HEK293T (cell line): ENCODE measurements at places on chromosomes 13 and 19.

- DNase-seq, result peak; percentile 9
Observed at GRCh38 chr13:113187263-113187669, 21.2 kb downstream of the PCID2 start.

GRCh38 chr19:31262725-31263191, 86.5 kb downstream of the TSHZ3 start:
- DNase-seq, result no peak

GRCh38 chr13:101925731-101926130, 473.3 kb downstream of the ITGBL1 start:
- DNase-seq, result no peak

DNA sequence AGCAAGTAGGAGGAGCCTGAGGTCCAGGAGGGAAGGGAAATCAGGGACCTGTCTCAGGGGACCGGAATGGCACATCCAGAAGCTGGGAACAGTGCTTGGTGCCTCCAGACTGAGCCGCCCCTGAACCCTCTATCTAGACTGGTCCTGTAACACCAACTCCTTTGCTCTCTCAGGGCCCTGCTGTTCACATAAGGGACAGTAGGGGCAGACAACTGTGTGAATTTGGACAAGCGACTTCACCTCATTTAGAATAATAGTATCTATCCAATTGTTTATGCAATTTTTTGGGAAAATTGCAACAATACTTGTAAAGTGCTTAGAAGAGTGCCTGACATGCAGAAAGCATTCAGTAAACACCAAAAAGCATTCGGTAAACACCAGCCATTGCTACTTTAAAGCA, 14.0 kb downstream of the SYMPK start:
- DNase-seq, result no peak

DNA sequence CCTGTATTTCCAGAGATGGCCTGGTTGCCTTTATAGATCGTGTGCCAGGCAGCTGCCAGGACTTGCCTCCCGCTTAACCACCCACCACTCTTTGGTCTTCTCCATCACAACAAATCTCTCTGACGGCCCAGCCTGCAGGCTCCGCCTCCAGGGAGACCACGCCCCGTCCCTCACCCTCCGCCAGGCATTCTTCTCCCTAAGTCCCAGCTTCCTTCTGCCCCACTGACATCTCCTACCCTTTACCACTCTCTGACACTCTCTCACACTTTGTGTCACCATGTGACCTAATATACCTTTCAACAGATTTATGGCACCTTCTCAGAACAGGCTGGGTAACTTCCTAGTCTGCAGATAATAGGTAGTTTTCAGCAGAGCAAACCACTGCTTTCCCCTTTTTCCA, 95.1 kb downstream of the CAB39L start:
- no peak for DNase-seq

DNA sequence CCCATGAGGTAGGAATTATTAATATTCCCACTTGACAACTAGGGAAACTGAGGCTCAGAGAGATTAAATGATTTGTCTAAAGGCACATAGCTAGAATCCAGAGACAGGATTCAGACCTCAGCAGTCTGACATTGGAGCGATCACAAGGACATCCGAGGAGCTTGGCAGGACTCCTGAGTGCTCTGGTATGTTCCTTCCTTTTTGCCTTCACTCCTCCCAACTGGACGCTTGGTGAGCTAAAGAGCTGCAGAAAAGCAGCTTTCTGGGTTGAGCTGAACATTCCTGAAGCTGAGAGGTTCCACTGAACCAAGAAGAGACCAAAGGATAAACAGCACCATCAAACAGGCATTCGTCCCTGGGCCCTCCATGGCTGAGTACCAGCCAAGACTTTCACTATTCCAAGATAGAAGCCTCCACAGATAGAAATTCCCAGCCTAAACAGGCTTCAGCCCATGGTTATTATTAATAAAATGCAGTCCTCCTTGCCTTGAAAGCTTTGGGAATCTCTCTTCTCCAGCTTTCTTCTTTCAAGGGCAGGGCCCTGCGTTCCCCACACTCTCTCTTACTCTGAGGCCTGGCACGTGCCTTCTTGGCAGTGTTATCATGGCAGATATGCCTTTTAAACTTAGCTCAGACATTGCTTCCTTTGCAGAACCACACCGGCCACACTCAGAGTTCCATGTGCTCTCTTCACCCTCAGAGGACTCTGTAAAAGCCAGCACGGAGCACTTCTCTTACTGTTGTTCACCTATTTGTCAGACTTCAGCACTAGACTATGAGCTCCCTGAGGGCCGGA, 97.1 kb downstream of the CYSLTR2 start:
- DNase-seq, result no peak

GRCh38 chr13:77811381-77811780, 107.2 kb downstream of the EDNRB start:
- DNase-seq, result no peak

DNA sequence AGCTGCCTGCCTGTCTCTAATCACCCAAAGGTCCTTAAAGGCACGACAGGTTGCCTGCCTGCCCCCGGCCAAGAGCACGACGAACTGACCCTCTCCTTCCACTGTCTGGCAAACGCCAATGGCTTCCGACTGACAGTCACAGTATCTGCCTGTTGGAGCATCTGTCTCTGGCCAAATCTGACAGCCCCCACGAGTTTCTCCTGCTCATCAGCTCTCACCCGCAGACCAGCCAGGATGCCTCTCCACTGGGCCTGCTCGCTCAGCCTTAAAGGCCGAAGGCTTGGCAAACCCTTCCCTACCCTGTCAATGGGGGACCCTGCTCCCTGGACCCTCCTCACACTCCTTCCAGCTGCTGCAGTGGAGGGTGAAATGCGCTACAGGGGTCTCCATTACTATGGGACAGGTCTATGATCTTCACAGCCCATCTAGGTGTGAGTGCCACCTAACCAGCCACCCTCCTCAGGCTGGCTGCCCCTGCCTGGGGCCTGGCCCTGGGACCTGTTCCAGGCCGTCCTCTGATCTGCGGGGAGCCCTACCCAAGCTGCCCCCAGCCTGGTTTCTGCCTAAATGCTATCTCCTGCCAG, 932 bp downstream of the FAM83E start:
- no peak for DNase-seq

GRCh38 chr19:13839938-13840304, 37.0 kb upstream of the NANOS3 start:
- no peak for DNase-seq

GRCh38 chr13:109389892-109390345, 396.5 kb downstream of the IRS2 start:
- DNase-seq, result no peak

- no peak for DNase-seq
Observed at GRCh38 chr13:39909634-39910033, 254.2 kb downstream of the COG6 start.

DNA sequence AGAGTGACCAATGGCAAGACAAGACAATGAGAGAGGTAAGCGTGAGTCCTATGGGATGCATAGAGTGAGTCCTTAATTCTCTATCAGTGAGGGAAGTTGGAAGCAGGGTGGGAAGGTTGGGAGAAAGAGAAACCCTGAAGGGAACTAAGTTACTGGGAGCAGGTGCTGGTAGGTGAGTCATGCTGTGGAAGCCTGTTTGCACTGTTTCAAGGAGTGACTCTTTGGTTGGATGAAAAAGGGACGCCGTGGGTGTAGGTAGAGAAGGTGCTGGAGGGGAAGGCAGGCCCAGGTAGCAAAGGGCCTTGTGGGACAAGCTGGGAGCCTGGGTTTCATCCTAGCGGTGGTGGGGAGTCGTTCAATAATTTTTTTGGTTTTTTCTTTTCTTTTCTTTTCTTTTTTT, 21.9 kb downstream of the IGFL1 start:
- DNase-seq, result no peak

DNA sequence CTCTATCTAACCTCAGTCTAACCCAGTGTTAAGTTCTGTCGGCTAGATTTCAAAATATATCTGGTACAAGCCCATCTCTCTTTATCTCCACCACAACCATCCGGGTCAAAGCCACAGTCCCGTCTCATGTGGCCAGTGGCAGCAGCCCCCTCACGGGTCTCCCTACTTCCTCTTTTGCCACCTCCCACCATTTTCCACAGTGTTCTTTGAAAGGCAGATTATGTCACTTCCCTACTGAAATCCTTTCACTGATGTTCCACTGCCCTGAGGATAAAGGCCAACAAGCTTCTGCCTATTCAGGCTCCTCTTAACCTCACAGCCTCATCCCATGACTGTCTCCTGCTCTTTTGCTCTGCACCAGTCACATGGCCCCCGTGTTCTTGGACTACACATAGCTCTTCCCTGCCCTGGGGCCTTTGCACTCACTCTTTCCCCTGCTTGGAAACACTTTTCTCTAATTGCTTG, 117.2 kb downstream of the UBL3 start:
- no peak for DNase-seq

- DNase-seq, result no peak
Observed at GRCh38 chr13:109977212-109977968, 191.0 kb upstream of the IRS2 start.

GRCh38 chr19:36093687-36094086, 17.3 kb upstream of the OVOL3 start:
- DNase-seq, result no peak

DNA sequence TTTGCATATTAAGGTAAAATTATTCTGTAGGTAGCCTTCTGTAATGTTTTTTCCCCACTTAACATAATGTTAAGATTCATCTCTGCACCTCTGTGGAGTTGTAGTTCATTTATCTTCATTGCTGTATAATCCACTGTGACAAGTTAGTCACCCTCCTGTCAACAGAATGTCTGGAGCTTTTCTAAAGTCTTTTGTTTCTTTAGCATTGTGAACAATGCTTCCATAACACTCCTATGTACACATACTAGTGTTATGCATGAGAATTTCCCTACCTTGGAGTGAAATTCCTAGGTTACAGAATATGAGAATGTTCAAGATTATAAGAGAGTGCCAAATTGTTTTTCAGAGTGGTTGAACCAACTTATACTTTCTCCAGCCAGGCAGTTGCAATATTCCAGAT, 113.5 kb downstream of the COG6 start:
- no peak for DNase-seq

- no peak for DNase-seq
Observed at GRCh38 chr13:91896547-91896946, 498.1 kb downstream of the GPC5 start.

DNA sequence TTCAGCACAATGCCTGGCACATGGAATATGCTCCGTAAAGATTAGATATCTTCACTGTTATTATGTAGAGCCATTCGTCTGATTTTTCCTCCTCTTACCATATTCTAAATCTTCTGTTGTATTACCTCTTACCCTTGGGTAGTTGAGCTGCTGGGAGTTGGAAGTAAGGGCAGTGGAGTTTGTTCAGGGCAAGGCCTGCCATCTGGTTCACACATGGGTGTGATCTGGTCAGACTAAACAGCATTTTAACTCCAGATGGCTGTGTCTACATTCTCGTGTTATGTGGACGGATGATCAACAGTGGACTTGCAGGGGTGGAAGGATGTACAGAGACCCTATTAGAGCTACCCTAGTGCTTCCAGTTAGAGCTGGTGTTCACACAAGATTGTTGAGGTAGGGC, 164.9 kb downstream of the ZIC5 start:
- DNase-seq, result no peak

GRCh38 chr13:113978741-113979481, 5.0 kb upstream of the C13orf46 start:
- no peak for DNase-seq

DNA sequence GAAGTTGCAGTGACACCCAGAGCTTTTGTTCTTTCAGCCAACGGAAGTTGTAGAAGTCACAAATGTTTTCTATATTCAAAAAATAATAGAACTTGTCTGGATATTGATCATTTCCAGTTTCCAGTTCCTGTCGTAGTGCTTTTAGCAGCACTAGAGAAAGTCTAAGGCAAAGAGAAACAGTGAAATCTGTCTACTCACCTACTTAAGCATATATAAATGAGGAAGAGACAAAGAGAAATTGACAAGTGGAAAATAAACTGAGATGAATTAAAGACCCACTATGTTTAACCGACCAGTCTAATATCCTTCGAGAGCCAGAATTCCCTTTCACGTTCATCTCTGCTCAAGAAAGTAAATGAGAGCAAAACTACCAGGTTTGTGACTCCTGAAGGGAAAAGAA, 36.7 kb downstream of the DACH1 start:
- no peak for DNase-seq

GRCh38 chr13:98570929-98571372, 6.0 kb downstream of the STK24 start:
- DNase-seq, result no peak

DNA sequence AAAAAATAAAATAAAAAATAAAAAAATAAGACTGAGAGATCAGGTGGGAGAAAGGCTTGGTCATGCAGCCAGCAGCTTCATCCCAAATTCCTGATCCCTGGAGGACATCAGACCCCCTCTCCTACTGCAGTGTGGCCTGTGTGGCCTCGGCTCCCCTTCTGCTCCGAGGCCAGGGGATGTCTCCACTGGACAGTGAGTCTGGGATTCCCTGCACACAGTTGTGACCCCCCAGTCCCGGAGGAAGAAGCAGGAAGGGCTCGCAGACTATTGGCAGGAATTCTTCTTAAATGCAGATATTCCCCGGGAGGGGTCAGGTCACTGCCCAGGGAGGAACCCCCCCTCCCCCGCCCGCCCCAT, 41.9 kb downstream of the ZNF627 start:
- DNase-seq, result no peak

GRCh38 chr19:27744926-27745768, 1467.8 kb downstream of the UQCRFS1 start:
- no peak for DNase-seq

GRCh38 chr19:58519087-58519354, 589 bp downstream of the ZBTB45 start:
- peak; percentile 69 for DNase-seq

GRCh38 chr19:32945260-32945659, 26.5 kb downstream of the CEP89 start:
- no peak for DNase-seq

DNA sequence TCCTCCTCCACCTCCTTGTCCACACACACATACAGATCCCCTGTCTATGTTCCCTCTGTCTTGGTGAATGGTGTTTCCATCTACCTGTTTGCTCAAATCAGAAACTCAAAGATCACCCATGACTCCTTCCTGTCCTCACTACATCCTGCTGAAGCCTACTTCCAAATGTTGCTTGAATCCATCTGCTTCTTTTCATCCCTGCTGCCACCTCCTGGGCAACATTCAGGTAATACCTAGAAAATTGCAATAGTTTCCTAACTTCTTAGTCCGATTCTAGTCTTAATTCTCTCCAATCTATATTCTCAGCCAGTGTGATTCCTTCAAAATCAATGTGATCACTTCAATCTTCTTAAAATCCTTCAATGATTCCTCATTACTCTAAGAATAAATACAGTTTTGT, 155.5 kb upstream of the STARD13 start:
- peak; percentile 25 for DNase-seq
